ENCODE measurements at places on chromosomes 6 and 20.
A peak's percentile ranks its signal among the peaks of the same experiment; 100 is the strongest.

- no peak for DNase-seq
These were observed 108.1 kb downstream of the ERMARD start for GRCh38 chr6:169859401-169859977.

DNA sequence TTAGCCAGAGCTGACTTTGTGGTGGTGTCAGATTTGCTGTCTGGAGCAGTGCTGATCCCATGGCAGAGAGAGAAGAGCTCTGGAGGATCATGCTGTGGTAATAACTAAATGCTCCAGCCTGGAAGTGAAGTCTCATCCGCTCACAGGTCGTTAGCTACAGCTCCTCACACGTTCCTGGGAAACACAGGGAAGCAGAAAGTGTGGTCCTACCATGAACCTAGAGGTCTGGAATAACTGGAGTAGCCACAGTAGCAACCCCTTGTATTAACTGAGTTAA lies 2.7 kb downstream of the HIVEP1 start:
- no peak for DNase-seq

DNA sequence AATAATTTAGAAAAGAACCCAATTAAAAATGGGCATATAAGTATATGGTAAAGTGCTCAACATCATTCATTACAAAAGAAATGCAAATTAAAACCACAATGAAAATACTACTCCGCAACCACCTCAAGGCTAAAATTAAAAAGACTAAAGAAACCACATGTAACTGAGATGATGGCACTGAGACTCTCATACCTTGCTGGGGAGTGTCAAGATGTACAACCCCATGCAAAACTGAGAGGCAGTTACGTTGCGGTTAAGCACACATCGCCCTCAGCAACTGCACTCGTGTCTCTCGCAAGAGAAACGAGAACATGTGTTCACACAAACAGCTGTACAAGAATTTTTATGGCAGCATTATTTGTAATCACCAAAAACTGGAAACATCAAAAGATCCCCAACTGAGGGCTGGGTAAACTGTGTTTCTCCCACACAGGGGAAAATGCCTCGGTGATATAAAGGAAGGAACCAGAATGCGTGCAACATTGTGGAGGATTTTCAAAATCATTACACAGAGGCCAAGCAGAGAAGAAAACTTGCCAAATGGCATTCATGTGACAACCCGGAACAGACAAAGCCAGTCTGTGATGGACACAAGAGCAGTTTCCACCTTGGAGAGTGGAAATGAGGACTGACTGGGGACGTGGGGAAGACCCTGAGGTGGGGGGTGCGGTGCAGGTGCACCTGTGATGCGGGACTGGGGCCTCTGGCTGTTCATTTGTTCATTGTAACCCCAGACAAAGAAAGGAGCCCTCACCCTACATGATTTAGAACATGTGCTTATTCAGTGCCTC lies 144.9 kb downstream of the WDR27 start:
- DNase-seq: no peak

DNA sequence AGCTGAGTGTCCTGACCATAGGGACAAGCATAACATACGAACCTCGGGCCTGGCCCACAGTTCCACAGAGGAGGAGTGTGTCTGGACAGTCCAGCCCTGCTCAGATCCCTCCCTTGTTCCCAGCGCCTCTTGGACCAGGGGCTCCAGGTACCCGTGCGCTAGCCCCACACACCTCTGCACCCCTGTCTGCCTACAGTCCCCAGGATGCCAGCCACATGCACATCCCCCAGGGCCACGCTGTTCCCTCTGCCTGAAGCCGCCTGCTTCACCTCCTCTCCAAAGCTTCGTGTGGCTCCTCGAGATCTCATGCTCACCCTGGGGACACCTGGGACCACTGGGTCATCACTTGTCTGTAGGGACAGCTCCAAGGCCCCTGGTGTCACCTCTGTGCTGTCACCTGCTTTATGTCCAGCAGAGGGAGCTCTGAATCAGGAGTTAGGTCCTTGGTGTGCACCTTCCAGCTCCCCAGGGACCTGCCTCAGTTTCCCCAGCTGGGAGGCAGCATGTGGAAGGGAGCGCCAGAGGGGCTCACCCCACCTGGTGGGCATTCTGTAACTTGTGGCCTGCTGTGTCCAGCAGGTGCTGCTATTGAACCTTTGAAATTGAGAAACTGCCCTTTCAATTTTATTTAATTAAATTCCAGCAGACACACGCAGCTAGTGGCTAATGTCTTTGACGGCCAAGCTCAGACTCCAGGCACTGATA lies 7.3 kb upstream of the YTHDF1 start:
- DNase-seq: no peak

DNA sequence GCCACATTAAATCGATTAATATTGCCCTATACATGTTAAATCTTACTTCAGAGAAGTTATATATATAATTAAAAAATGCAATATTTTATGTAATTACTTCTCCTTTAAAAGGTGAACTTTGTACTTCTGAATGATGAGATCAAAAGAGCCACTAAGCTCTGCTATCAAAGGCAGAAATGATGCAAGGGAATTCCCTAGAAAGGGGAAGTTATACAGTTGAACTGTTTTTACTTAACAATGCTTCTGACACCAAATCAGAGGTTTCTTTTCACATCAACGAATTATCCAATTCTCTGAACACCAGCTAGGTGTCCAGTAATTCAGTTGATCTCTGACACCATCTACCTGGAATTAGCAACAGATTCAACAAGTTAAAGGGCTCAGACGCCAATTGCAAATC lies 319.9 kb upstream of the TSHZ2 start:
- no peak for DNase-seq

GRCh38 chr6:37102299-37103168 lies 67.4 kb upstream of the PIM1 start:
- DNase-seq: peak; percentile 66

DNA sequence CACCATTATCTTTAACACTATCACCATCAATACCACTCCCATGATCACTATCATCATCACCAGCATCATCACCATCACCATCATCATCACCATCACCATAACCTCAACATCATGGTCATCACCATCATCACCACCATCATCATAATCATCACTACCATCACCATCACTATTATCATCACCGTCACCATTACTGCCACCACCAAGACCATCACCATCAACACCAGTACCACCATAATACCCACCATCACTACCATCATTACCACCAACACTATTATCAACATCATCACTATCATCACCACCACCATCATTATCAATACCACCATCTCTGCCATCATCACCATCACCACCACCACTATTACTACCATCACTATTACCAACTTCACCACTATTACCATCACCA lies 32.7 kb upstream of the CST1 start:
- no peak for DNase-seq

DNA sequence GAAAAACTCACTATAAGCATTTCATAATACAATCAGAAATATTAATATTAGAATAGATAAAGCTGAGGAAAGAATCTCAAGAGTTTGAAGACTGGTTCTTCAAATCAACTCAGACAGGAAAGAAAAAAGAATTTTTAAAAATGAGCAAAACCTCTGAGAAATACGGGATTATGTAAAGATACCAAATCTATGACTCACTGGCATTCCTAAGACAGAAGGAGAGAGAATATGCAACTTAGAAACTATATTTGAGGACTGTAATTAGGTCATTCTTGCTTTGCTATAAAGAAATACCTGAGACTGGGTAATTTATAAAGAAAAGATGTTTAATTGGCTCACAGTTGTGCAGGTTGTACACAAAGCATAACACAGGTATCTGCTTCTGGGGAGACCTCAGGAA lies 665.1 kb downstream of the RNF144B start:
- peak; percentile 24 for DNase-seq

GRCh38 chr6:16691324-16691723 lies 69.9 kb downstream of the ATXN1 start:
- no peak for DNase-seq

- DNase-seq: peak; percentile 10
These were observed 143.7 kb downstream of the RALGAPA2 start for GRCh38 chr20:20568604-20569205.

GRCh38 chr6:146833157-146833556 lies 234.4 kb downstream of the ADGB start:
- no peak for DNase-seq

DNA sequence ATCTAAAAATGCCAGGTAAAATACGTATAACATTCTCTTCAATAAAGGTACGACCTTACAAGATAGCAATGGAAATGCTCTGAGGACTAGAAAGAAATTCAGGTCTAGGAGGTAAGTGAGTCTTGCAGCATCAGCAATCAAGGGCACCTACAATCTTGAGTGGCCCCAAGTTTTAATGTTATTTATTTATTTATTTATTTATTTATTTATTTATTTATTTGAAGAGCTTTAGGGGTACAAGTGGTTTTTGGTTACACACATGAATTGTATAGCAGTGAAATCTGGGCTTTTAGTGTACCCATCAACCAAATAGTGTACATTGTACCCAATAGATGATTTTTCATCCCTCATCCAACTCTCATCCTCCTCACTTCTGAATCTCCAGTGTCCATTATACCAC lies 574.0 kb upstream of the POU3F2 start:
- no peak for DNase-seq

DNA sequence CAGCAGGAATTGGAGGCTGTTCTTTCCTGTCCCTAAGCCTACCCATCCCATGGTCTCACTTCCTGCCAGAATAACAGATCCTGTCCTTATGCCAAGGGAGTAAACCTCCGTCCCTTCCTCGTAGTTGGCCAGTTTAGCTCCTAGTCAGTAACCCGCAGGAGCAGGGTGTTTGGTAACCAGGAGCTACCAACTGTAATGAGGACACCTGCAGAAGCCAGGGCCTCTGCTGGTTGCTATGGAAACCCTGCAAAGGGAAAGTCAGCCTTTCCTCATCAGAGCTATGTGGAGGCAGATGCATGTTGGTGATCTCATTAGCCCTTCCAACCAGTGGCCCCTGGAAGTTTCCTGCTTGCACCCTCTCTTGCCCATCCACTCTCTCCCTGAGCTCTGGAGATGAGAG lies 368.2 kb upstream of the SULF2 start:
- no peak for DNase-seq

DNA sequence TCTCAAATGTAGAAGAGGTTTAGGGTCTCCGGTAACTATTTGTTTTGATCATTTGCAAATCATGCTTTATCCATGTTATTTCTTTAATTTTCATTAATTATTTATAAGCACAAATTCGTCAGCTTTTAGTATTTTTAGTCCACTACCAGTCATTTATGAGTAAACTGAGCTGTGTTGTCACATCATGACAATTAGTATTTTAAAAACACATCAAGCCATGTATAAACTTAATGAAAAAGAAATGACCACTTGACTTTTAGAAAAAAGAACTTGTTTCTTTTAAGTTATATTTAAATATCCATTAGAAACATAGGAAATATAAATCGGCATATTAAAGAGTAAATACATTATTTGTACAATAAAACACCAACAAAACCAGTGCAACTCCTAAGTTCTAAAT lies 2.8 kb downstream of the NKX2-4 start:
- DNase-seq: no peak

Measured in fibroblast of skin of left quadriceps (primary cell).